A549 treated with GW870086 at 1 μM for 4 hours (cell line): ENCODE measurements at places on chromosomes 1 and 21. TPM values are rescaled to one million over a fixed set of nuclear protein-coding genes. Genes with fewer than 3 reads are reported as not detected.

The TMEM240 gene
- 0.39 to 0.81 TPM (median 0.44 TPM) in 4 of 5 replicates, not detected in the other for total RNA-seq

The OLIG2 gene
- total RNA-seq = not detected in 5 replicates

The C1orf226 gene
- 0.48 to 1.3 TPM (median 0.77 TPM) in 5 replicates for total RNA-seq

The CFHR4 gene
- not detected in 5 replicates for total RNA-seq

The LINGO4 gene
- not detected in 5 replicates for total RNA-seq

The APCS gene
- total RNA-seq = not detected in 5 replicates

The KCNA2 gene
- total RNA-seq = 0.01 to 0.07 TPM in 2 of 5 replicates, not detected in the others

The C8B gene
- not detected in 5 replicates for total RNA-seq

The IL19 gene
- total RNA-seq = not detected in 5 replicates

The TSHB gene
- total RNA-seq = not detected in 5 replicates

The NGF gene
- 0.93 to 1.4 TPM (median 1.2 TPM) in 5 replicates for total RNA-seq
